ENCODE measurements at places on chromosomes 1 and 21.

- DNase-seq, result no peak
These were observed 35.7 kb downstream of the ATP2B4 start for GRCh38 chr1:203662360-203662759.

DNA sequence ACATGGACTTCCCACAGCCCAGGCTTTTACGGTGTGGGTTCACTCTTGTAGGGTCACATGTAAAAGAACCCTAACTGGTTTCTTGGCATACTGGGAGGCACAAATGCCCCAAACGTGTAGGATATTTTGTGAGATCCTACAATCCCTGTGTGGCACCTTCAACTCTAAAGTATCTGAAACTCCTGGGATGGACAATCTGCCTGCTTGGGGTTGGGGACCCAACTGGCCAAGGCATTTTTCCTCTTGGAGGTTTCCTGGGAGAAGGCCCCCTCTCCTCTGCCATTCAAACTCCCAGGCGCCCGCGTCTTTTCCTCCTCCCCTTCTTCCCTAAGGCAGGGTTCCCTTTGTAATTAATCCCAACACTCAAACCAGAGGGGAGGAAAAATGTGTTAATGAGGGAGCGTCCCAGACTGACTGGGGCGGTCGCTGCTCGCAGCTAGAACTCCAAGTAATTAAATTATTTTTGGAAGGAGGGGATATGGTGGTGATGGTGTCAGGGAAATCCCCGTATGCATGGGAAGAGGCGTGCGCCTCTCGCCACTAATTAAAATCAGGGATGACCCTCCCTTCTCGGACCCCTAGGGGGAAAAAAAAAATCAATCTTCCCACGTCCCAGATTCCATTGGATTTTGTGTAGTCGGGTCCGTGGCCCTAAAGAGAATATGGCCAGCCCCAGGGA, 681 bp upstream of the VANGL2 start:
- DNase-seq, result no peak

DNA sequence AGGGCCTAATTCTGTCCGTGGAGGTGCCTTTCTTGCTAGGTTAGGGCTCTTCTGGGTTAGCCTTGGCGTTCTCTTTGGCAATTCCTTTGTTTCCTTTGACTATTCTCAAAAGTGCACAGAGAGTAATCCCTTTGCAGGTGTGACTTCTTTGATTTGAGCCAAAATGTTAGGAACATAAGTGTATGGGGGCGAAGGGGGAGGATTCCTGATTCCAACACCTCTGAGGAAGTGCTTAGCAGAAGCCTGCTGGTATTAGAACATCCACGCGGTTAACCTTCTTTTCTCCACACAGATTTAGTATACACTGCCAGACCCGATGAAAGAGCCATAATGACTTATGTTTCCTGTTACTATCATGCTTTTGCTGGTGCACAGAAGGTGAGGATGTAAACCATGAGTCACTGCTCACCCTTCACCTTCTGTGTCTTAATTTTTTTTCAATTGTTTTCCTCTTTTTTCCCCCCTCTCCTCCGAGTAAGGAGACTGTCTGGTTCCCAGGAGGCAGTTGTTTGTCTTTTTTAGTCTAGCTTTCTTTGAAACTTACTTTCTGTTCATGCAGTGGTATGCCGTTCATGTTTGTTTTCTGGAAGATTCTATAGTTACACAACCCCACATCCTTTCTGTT, 48.0 kb downstream of the ACTN2 start:
- DNase-seq, result no peak

GRCh38 chr1:4253935-4254334, 353.9 kb upstream of the C1orf174 start:
- DNase-seq, result no peak

DNA sequence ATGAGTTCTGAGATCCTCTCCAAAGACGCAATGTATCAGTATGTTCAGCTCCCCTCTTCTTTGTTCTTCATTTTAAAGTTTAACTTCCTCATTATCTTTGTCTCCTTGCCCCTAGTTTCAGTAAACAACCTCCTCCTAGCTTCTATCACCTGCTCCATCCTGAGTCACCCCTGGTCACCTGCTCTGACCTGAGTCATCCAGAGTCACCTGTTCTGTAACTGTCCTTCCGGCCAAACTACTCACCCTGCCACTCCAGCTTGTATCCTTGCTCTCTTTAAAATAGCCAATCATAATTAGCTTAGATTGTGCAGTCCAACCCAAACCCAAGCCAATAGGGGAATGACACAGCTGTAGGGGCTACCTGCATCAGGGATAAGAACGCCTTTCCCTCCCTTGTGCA, 332.0 kb downstream of the OLFM3 start:
- DNase-seq, result no peak

DNA sequence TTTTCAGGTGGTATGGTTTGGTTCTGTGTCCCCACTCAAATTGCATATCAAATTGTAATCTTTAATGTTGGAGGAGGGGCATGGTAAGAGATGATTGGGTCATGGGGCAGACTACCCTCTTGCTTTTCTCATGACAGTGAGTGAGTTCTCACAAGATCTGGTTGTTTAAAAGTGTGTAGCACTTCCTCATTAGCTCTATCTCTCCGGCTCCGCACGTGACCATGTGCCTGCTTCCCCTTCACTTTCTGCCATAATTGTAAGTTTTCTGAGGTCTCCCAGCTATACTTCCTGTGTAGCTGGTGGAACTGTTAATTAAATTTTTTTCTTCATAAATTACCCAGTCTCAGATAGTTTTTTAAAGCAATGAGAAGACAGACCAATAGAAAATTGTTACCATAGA, 843.2 kb downstream of the AMY1C start:
- no peak for DNase-seq
